Hematopoietic multipotent progenitor cell treated with erythropoietin and hydrocortisone succinate and interleukin-3 and kit ligand, for 6 days (in vitro differentiated cells): ENCODE measurements at places on chromosomes 13 and 19.

DNA sequence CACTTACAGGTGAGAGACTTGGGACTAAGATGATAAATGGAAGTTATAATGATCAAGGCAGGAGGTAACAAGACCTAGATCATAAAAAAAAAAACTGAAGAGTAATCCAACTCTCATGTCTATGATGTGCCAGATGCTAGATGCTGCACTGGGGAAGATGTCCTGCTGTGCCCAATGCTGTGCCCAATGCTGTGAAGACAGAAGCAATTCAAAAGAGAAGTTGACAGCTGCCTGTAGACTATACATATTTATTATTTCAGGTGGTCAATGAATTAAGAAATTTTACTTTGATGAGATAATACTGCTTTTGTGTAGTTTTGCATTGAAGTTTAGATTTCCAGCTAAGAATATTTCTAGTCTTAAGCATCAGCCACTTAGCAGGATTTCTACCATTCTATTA is 21.5 kb downstream of the VWA8 start:
- DNase-seq: no peak

DNA sequence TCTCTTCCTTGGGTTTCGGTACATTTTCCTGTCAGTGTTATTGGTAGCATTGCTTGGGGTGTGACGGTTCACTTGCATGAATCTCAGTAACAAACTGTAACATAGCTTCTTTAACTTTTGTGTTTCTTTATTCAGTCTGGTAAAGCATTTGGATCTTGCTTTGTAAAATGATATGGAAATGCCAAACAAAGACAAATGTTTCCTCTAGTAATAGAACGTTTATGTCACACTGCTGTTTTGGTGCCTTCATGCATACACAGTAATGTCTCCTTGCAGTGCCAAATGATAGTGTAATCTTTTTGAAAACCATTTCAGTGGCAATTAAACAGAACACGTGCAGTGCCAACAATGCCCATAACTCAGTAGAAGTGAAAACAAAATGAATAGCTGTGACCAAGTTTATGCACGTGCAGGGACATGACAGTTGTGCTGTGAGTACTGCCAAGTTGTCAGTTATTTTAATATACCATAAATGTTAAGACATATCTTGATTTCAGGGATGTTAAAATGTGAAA is 110.8 kb downstream of the RXFP2 start:
- no peak for DNase-seq

DNA sequence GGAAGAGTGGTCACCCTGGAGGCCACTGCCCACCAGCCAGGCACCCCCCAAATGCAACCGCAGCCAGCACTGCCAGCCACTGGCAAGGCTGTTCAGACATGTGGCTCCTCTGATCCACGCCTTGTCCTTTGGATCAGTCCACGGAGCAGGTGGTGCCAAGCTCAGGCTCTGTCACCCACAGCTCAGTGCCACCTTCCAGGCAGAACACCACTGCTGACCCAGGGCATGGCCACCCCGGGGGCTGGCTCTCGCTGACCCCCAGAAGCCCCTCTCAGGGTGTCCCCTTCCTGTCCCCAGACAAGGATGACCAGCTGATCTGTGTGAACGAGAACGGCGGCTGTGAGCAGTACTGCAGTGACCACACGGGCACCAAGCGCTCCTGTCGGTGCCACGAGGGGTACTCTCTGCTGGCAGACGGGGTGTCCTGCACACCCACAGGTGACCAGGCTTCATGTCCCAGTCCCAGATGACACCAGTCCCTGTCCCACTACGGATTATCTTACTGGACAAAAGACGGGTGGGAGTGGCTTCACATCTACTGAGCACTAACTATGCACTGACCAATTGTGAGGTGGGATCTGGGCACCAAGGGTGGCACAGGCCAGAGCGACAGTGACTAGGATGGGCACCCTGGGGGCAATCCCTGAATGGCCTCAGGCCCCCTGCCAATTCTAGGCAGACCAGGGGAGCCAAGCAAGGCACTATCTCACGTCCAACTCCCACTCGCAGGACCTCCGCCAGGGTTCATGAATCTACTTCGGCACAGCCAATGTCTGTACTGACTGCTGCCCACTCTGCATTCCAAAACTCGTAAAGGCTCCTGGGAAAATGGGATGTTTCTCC is 7.0 kb upstream of the F10 start:
- DNase-seq: no peak

DNA sequence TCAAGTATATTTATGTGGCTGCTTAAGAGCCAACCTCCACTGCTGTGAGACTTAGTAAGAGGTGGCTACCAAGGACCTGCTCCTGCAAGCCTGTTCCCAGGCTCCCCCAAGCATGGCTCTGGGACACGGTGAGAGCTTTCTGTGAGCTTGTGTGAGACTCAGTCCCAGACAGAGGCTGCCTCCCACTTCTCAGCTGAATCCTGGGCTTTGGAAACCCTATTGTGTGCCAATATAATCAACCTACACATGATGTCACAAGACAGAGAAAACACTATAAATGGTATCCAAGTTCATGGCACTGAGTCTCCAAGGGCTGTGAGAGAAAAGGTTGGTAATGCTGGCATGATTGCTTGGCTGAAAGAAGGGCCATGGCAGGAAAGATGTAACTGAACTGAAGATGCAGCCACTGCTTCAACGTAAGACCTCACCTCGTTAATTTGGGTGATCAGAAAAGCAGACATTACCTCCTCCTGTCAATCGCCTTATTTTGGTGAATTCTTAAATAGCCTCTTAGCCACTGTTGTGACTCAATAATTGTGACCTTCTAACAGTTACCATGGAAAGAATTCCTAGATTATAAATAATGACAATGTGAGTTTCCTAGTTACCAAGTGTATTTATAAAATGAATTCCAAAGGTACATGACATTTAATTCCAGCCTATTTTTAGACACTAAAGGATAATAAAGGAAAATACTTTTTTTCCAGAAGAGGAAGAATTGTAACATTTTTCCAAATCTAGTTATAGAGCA is 332.0 kb downstream of the IRS2 start:
- no peak for DNase-seq

DNA sequence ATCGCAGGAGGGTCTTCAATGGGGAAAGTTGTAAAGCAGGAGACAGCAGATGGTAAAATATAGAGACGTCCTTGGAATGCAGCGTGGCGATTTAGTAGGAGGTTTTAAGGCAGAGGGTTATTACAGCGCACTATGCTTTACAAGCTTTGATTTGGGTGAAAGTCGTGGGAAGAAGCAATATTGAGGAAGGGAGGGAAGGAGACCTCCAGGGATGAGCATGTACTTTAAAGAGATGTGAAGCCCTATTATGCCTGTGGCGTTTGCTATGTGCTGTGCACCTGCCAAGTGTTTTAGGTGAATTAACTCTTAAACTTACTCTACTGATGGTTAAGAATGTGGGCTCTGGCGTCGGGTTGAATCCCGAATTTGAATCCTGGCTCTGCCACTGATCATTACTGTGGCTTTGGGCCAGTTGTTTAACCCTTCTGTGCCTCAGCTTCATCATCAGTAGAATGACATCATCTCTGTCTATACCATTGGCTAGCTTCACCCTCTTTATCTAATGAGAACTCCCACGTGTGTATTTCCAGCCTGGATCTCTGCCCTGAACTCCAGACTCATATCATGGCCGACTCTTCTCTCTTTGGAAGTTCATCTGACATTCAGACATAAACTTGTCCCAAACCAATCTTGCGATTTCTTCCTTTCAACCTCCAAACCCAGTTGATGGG is 583 bp downstream of the CCDC61 start:
- peak; percentile 35 for DNase-seq

GRCh38 chr19:35909684-35910035 is 1.6 kb upstream of the TYROBP start:
- DNase-seq: no peak

DNA sequence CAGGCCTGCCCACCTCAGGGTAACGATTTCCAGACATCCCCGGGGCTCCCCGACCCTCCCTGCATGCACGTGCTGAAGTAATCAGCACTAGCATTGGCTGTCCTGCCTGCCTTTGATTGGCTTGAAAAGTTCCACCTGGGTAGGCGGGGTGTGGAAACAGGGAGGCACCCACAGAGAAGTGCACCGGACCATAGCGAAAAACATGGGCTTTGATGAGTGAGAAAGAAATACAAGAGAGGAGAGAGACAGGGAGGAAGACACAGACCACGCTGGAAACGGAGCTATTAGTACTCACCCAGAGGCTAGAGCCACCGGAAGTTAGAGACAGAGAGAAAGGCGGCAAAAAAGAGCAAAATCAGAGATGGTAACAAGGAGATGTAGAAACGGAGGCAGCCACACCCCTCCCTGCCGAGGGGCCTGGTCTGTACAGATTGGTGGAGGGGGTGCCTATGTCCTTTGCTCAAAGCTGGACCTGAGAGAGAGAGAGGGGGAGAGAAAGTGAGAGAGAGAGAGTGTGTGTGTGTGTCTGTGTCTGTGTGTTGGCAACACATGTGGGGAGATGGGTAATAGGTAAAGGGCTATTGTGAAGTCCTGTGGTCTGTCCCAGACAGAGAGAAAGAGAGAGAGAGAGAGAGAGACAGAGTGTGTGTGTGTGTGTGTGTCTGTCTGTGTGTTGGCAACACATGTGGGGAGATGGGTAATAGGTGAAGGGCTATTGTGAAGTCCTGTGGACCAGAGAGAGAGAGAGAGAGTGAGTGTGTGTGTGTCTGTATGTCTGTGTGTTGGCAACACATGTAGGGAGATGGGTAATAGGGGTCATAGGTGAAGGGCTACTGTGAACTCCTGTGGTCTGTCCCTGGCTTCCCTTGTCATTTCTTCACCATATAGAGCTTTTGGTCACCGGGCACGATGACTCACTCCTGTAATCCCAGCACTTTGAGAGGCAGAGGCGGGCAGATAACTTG is 2.9 kb downstream of the CGB3 start:
- DNase-seq: peak; percentile 18

GRCh38 chr13:83086948-83087347 is 795.3 kb downstream of the SLITRK1 start:
- no peak for DNase-seq

DNA sequence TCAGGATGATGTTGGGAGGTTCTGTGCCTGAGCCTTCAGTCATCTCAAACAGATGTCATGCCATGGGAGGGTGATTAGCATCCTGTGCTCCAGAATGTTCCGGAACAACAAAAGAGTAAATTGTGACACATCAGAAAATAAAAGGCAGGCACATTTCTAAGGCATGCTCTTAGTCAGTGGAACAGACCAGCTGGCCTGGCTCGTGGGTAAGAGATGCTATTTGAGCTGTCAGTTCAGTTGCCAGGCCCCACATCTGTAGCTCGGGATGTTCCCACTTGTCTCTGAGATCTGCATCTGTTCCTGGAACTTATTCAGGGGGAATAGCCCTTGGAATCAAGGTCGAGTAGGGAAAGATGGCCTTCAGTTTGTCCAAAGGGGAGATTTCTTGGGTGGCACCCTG is 26.0 kb downstream of the OLFM4 start:
- no peak for DNase-seq

DNA sequence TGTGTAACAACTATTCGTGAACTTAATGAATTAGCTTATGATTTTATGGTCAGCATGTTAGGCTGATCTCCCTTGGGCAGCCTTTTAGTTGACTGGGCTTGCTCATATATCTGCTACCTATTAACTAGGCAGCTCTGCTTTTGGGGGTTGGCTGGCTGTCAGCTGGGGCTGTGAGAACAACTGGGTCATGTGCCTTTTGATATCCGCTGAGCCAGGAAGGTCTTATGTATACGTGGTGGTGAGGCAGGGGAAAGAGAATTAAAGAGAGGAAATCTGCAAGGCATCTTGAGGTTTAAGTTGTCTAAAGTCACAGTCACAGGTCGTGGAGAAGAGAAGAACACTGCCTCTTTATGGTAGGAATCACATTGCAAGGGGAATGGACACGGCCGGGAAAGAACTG is 206.9 kb downstream of the LMO7 start:
- no peak for DNase-seq

GRCh38 chr19:30540761-30541160 is 168.6 kb downstream of the ZNF536 start:
- DNase-seq: no peak

GRCh38 chr19:35542209-35542608 is 3.2 kb upstream of the TMEM147 start:
- DNase-seq: no peak

GRCh38 chr13:73715114-73715910 is 418.9 kb downstream of the KLF12 start:
- no peak for DNase-seq

GRCh38 chr19:56299688-56300087 is 15.0 kb downstream of the ZSCAN5A start:
- no peak for DNase-seq

DNA sequence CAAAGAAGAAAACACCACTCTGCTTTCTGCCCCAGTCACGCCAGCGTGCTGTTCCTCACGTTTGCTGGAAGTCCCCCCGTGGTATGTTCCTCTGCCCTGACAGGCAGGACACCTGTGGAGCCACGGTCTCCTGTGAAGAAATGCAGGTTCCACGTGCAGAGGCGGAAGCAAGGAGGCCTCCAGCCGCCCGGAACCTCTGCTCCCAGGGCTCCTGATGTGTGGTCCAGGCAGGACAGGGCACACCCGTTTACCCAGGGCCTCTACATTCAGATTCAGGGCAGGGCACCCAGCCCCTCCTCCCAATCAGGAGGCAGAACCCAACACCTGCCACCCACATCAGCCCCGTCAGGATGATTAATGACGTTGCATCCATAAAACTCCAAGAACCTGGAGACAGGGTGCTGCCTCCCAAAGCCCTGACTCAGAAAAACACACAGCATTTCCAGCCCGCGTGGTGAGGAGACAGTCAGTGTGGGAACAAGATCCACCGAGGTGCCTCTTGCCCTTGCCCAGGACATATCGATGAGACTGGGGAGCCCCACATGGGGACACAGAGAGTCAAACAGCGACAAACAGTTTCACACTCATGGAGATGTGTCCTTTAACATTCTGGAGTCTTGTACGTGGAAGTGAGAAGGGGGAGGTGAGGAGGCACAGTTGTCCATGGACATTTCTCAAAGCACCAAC is 76.2 kb downstream of the COL4A1 start:
- DNase-seq: no peak

- no peak for DNase-seq
Observed at GRCh38 chr13:97316390-97316789, 94.3 kb downstream of the MBNL2 start.

- no peak for DNase-seq
Observed at GRCh38 chr19:2469102-2469914, 6.6 kb upstream of the GADD45B start.

DNA sequence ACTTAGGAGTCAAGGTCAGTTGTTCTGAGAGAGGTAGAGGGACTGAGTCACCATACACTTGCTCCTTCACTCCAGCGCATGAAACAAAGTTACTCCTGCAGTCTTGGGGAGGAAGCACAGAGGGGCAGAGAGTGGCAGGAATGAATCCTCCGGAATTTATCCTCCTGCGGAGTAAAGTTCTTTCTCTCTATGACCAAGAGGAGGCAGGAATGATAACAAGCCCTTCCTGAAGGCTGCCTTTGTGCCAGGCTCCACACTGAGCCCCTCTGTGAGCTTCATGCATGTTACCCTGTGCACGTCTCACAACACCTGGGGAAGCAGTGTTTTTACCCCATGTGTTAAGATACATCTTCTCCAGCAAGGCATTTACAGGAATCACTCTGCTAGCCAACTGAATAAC is 458.4 kb downstream of the KLF12 start:
- DNase-seq: no peak

GRCh38 chr19:4374498-4375163 is 25.7 kb downstream of the SH3GL1 start:
- DNase-seq: peak; percentile 90
